ENCODE measurements at places on chromosomes 2 and 18. TPM values are rescaled to one million over a fixed set of nuclear protein-coding genes. Genes with fewer than 3 reads are reported as not detected.

MAP3K2 gene
- 69.1 TPM for total RNA-seq

ARHGAP15 gene
- total RNA-seq, result 25.6 TPM

LIMS4 gene
- total RNA-seq, result 0.65 TPM

ESPNL gene
- 0.08 TPM for total RNA-seq

KLHL14 gene
- total RNA-seq, result not detected

ASB18 gene
- not detected for total RNA-seq

DNA sequence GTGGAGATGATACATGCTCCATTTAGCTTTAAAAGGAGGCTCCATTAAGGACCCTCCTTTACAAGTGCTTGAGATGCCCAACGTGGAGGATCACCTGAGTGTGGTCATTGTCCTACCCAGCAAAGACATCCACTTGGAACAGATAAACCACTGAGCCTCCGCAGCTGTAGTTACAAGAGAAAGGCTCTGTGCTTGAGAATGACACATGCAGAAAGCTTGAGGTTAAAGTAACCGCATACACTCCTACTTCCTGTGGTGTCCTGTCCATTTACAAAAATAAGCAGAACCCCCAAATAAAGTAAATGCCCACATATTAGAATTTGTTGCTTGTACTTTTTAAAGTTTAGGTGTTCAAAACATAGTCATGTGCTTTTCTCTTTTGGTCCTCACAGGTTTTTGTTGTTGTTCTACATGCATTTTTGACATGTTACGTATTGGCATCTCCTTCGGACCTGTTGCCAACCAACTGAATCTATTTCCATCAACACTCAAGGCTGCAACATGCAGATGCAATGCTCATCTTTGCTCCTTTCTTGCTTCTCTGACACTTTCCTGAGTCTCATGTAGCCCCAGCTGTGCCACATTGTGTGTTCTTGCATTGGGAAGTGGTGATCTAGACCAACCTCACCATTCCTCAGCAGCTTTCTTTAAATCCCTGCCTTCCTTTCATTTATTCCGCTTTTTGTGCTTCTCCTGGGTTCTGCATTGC, 56.0 kb downstream of the SERPINB7 start:
- no peak for DNase-seq

DNA sequence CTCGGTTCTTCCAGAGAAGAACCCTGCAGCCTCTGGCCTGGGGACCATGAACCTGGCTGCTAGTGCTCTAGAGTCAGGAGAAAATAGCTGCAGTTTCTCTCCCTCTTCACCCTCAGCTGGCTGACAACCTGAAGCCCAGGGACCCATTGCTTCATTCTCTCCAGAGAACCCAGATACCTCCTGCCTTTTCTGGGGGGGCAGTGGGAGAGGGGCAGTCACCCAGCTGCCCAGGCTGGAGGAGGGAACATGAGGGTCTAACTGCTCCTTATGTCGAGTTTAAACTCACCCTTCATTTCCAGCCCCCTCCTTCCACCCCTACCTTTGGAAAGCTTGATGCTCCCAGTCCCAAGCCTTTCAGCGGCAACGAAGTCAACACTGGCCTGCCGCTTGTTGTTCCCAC, 7.6 kb upstream of the ZFAND2B start:
- DNase-seq, result no peak

GRCh38 chr18:7133181-7133580, 15.6 kb upstream of the LAMA1 start:
- DNase-seq, result no peak

DNA sequence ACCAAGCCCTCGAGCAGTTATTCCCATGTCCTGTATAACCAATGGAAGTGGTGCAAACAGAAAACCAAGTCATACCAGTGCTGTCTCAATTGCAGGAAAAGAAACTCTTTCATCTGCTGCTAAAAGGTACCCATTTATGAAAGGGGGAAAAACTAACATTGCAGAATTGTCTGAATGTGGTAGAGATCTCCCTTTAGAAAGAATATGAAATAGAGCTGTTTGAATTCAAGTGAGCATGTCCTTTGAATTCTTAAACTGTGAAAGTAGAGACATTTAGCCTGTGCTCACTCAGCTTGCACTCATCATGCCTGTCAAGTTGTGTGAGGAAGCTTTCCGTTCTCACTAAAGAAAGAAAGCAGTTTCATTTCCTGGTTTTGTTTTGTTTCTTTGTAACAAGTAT, 87.4 kb downstream of the EML4 start:
- DNase-seq, result no peak

DNA sequence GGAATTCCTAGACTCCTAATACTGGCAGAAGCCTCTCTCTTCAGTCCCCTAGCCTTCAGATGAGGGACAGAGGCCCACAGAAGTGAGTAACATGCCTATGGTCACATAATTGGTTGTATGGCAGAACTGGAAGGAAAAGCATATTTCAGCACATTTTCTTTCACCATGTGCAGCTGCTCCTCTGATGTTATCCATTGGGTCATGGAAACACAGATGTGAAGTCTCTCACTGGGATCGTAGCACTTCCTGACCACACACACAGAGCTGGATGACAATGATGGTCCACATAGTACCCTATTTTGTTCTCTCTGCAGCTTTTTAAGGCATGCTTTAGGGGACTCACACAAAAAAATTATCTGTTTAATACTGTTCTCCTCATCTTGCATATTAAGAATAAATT, 24.5 kb downstream of the MYO3B start:
- no peak for DNase-seq

DNA sequence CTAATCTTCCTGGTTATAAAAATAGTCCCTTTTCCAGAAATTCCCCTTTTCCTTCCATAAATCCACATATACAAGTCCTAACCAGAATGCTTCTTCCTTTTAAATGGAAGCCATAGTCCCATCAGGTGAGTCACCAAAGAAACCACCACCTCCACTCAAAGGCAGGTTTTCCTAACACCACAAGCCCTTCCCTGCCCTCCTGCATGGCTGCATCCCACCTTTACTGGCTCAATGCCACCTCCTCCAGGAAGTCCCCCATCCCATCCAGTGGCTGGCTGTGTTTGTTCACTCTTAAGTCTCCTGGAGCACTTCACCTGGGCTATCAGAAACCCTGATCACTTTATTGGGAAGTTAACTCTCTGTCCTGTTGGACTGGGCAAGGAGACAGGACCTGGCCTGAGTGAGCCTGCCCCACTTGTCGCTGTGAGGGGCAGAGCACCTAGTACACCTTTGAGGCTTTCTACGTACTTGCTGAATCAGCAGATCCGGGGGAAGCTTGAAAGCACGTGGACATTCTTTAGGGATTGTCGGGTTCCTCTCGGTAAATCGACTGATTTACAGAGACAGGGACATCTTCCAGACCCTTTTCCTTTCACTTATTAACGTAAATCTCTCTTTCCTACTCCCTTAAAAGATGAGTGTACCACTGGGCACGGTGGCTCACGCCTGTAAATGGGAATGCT, 71.0 kb downstream of the NGEF start:
- DNase-seq, result no peak

DNA sequence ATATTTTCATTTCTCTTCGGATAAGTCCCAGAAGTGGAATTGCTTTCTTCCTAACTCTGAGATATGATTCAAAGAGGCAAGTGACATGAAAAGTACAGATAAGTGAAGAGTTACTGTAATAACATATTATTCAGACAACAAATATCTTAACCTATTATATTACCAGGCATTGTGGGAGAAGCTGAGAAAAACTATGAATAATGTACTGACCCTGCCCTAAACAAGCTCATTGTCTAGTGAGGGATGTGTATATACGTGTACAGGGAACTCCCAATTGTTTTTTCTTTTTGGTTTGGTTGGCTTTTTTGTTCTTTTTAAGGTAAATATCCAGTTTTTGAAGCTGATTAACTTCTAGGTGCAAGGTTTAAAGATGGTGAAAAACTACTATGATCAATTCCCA, 26.5 kb downstream of the NCKAP1 start:
- DNase-seq, result no peak

DNA sequence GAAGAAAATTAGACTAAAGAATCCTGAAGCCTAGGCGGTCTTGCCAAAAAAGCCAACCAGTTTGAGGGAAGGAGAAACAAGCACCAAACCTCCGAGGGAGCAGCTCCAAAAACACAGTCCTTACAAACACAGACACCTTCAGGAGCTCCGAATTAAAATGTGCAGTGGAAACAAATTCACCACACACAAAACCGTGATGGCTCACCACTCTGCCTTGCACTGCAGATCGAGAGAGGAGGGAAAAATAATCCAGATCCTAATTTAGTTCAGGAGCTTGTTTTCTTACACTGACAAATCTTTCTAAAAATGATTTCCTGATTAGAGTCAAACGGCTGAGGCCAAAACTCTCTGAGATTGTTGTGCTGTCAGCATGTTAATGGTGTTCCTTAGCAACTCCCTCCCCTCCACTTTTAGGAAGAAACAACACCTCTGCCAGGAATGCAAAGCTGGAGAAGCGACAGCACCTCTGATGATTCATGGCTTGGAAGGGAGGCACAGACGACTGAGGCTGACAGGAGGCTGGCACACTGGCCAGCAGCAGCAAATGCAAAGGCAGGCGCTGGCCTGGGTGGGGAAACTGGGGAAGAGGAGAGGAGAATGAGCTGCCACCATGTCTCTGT, 249.4 kb upstream of the KLHL29 start:
- DNase-seq, result no peak

DNA sequence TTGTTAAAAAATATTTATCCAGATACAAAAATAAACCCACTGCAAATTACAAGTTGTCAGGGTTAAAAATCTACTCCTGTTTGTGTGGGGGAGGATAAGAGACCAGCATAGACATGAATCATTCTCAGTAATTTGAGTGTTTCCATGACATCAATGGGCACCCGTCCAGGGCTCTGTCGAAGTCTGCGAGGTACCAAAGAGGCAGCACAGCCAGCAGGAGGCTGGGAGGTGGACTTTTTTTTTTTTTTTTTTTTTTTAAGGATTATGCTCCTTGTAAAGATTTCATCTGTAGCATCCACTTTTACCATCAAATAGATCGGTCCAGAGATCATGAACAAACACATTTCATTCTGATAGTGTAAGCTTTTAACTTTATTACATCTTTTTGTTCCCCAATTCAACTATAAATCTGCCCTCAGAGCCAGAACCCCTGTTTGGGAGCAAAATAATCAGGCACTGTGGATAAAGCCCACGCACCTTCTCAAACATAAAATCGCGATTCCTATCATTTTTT, 182.0 kb downstream of the TCF4 start:
- no peak for DNase-seq

DNA sequence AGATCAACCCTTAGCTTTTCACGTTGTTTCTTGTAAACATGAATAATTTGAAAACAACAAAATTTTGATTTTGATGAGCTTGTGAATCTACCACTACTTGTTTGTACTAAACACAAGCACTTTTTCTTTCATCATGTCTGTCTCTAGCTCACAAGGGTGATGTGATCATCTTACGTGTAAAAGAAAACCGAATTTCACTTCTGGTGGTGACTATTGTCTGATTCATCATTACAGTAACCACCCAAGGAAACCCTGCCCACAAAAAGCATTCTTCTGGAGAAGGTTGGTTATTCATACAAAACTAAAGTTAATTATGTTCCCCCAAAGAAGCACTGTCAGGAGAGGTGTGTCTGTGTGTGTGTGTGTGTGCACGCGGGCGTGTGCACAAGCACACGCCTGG, 285.4 kb downstream of the ZNF516 start:
- no peak for DNase-seq

GRCh38 chr2:100060875-100061274, 81.5 kb downstream of the AFF3 start:
- no peak for DNase-seq

DNA sequence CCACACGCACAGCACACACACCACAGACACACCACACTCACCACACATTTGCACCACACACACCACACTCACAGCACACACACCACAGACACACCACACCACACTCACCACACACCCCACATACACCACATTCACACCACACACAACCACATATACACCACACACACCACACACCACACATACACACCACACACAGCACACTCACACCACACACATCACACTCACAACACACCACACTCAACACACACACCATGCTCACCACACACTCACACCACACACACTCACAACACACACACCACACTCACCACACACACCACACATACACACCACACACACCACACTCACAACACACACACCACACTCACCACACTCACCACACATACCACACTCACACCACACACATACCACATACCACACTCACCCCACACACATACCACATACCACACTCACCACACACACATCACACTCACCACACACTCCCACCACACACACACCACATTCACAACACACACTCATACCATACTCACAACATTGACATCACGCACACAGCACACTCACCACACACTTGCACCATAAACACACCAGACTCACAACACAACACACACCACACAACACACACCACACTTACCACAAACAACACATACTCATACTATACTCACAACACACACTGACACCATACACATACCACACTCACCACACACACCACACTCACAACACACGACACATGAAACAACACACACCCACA, 60.0 kb downstream of the SDC1 start:
- no peak for DNase-seq

DNA sequence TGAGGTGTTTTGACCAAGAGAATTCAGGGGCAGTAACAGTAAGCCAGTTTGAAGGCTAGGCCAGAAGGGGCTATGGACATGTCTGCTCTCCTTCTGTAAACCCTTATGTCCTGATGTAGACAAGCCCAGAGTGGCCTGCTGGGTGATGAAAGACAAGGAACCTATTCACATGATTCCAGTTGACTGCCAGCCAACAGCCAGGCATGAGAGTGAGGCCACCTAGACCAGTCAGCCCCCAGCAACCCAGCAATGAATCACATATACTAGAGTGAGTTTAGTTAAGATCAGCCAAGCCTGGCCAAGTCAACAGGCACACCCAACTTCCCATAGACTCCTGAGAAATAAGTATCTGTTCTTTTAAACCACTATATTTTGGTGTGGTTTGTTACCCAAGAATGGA, 1889.7 kb upstream of the CELF4 start:
- no peak for DNase-seq

DNA sequence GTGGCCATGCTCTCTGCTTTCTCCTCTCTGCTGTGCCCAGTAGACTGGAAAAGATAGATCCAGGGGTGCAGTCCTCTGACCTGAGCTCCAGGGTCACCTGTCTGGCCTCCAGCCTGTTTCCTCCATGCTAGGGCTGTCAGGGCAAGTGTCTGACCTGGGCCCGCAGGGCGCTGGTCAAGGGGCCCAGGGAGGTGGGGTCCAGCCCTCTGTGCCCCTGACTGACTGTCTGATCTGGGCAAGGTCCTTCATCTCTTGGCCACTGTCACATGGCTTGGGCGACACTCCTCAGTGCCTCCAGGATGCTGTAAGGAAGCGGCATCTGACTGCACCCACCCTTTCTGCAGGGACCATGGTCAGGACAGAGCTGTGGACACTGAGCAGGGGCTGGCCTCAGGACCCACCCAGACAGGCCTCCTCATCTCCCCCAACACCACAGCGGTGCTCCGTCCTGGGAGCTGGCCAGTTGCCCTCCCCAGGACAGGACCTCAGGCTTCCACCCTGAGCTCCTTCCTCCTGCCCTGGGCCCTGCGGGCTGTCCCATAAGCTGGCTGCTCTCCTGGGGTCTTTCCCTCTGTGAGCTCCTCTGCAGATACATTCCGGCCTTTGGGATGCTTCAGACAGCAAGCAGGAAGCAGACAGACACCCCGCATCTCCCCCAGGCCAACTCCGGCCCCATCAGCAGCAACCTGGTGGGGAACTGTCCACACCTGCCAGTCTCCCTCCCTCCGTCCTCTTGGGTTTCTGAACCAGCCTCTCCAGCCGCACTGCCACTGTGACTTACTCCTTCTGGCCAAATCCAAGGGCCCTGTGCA, 21.2 kb upstream of the ALPI start:
- no peak for DNase-seq
